Activated CD4-positive, alpha-beta T cell treated with anti-CD3 and anti-CD28 coated beads for 48 hours (primary cell): ENCODE measurements at places on chromosomes 5 and 9.

DNA sequence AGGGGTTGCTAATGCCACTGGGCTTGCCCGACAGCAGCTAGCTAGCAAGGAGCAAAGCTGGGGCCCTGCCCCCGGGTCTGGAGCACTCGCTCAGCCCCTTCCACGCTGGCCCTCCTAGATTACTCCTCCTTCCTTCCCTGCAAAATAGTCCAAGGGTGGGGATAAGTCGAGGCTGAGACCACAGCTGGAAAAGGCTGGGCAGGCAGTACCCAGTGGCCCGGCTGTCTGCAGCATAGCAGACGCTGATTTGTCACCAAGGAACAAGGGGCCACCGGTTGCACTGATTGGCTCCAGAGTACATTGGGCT, 73.9 kb downstream of the ADAMTS2 start:
- no peak for DNase-seq

- DNase-seq = no peak
These were observed 74.9 kb upstream of the TNFSF8 start for GRCh38 chr9:115005322-115005721.

DNA sequence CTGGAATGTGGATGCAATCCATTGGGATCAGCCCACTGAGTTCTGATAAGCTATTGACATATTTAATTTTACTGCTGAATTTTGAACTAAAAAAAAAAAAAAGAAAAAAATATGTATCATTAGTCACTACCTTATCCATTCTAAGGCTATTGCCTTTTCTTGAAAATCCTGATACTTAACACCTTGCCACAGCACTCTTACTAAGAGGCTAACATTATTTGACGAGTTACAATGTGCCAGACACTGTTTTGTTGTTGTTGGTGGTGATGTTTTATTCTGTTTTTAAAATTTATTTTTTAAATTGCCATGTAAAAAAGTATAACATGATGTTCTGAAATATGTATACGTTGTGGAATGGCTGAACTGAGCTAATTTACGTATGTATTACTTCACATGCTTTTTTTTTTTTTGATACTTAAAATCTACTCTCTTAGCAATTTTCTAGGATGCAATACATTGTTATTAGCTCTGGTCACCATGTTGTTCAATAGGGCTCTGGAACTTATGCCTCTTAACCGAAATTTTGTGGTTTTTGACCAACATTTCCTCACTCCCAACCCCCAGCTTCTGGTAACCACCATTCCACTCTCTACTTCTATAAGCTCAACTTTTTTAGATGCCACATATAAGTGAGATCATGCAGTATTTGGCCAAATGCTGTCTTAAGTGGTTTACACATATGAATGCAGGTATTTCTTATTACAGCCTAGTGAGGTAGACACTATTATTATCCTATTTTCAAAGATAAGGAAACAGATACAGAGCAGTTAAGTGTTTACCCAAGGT, 134.8 kb upstream of the PCA3 start:
- DNase-seq = no peak

GRCh38 chr5:127243011-127243410, 47.6 kb upstream of the MEGF10 start:
- DNase-seq = no peak

- no peak for DNase-seq
These were observed 66.0 kb upstream of the TAF1L start for GRCh38 chr9:32701321-32702022.

GRCh38 chr9:117725426-117725887, 21.3 kb downstream of the TLR4 start:
- DNase-seq = no peak

- no peak for DNase-seq
These were observed 42.6 kb downstream of the HACD4 start for GRCh38 chr9:20988671-20989315.

DNA sequence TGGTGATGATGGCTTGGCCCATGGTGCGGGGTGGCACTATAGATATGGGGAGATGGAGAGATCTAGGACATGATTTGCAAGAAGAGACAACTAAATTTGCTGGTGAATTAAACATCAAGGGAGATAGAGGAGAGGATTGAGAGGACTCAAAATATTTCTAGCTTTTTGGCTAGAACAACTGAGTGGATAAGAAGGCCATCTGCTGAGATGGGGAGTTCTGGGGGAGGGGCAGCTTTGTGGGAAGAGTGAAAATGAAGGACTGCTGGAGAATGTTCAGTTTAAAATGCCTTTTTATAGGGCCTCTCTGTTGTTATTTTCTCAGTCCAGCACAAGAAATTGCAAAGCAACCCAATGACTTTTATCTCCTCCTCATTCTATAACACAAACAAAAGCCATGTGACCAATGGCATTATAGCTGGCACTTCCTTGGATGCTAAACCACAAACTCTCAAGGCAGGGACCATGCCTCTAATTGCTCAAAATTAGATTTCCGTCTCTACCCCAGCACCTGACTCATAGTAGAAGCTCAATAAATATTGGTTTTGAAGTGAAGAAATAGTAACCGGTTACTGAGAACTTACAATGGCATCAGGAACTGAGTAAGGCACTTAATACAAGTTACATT, 29.8 kb downstream of the JAKMIP2 start:
- DNase-seq = no peak

- DNase-seq = no peak
These were observed 68.1 kb downstream of the GDA start for GRCh38 chr9:72217306-72217842.

- no peak for DNase-seq
These were observed 2.8 kb downstream of the SMIM32 start for GRCh38 chr5:136190091-136190720.

GRCh38 chr5:31761877-31762276, 122.9 kb downstream of the PDZD2 start:
- DNase-seq = no peak

DNA sequence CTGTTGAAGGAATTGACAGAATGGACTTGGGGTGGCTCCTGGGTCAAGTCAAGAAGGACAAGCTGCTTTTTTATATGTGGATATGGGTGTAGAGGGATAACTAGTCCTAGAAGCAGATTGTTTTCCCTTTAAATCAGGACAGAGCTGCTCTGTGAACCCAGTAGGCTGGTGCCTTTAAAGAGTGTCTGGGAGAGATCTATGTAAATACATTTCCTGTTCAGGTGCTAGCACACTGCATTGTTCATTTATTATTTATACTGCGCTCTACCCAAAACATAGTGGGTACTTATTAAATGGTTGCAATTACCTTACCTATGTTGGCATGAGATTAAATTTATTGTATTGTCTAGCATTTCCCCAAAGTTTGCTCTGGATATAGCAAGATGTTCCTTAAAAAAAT, 86.6 kb upstream of the EQTN start:
- DNase-seq = no peak

GRCh38 chr9:134659688-134660131, 18.1 kb downstream of the COL5A1 start:
- no peak for DNase-seq

- no peak for DNase-seq
These were observed 118.2 kb downstream of the GALNT10 start for GRCh38 chr5:154308443-154309370.
